ENCODE measurements at places on chromosomes 6 and 20. TPM values are rescaled to one million over a fixed set of nuclear protein-coding genes. Genes with fewer than 3 reads are reported as not detected.

WFDC12 gene
- total RNA-seq, result not detected

DNAAF9 gene
- 1.1 TPM for total RNA-seq

DNA sequence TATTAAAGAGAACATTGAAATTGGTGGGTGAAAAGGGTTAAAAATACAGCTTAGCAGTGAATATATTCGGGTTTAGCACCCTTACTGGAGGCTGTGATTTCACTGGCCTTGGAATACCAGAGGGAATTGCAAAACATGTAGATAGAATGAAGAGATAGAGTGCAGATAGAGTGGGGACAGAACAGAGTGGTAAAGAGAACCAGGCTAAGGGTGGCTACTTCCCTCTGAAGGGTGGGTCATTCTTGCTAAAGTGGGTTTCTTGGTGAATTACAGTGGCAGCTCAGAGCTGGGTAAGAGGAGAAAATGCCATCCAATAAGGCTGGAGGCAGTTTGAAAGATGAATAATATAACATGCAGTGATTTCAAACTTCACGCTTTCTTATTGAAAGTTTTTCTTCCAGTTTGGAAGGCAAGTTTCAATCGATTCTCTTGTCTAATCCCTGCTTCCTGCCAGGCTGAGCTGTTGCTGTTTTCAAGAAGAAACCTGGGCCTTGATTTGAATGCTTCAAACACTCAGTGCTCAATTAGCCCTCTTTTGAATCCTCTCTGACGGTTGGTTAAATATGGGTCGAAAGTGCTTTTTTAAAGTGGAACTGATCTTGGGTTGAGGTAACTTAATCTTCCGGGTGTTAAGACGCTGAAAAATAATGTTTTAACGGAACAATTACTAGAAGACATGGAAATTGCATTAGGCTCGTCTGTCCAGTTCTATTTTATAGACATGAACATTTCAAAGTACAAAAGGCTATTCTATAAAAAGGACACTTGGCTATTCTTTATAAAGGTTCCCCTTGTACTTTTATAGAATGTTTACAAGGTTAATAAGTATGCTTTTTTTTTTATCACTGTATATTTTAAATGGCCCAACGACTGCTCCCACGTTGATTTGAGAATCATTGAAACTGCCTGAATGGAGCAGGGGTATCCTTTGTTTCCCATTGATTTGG lies 203.3 kb downstream of the BCAS1 start:
- no peaks in the 10 kb centered on the region for H3K27me3 ChIP-seq
- peaks cover 70% of the 10 kb centered on the region for H3K4me1 ChIP-seq
- peaks cover 2% of the 10 kb centered on the region for H3K36me3 ChIP-seq
- peak overlapping the region; percentile 91 for H3K27ac ChIP-seq
- peak overlapping the region; percentile 55 for H3K4me3 ChIP-seq

- H3K27me3 ChIP-seq, result no peaks in the 10 kb centered on the region
- no peak overlapping the region for H3K4me3 ChIP-seq
- H3K4me1 ChIP-seq, result no peaks in the 10 kb centered on the region
- H3K36me3 ChIP-seq, result no peaks in the 10 kb centered on the region
Measured at GRCh38 chr6:66429210-66429609, 722.2 kb upstream of the EYS start.

GRCh38 chr6:7114744-7115458 lies 7.1 kb downstream of the RREB1 start:
- no peak overlapping the region for H3K4me3 ChIP-seq
- H3K27me3 ChIP-seq, result no peaks in the 10 kb centered on the region
- no peak for DNase-seq

- no peaks in the 10 kb centered on the region for H3K27me3 ChIP-seq
- H3K27ac ChIP-seq, result no peak overlapping the region
- no peaks in the 10 kb centered on the region for H3K36me3 ChIP-seq
- no peak overlapping the region for H3K4me3 ChIP-seq
- no peak for DNase-seq
- no peaks in the 10 kb centered on the region for H3K4me1 ChIP-seq
Measured at GRCh38 chr6:7269816-7270215, 43.2 kb downstream of the SSR1 start.

DNA sequence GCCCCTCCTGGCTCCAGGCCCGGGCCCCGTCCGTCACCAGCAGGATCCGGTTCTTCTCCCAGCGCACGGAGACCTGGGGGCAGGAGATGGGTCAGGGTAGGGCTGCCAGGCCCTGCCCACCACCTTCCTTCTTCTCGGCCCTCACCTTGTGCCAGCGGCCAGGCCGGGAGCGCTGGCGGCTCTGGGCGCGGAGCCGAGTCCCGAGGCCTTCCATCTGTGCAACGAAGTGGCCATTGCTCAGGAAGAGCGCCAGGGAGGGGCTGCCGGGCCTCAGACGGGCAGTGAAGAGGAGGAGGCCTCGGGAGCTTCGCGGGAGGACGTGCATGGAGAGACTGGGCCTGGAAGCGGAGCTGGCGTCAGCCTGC lies 7.9 kb downstream of the ADRM1 start:
- H3K27ac ChIP-seq, result no peak overlapping the region
- no peaks in the 10 kb centered on the region for H3K36me3 ChIP-seq
- no peaks in the 10 kb centered on the region for H3K4me1 ChIP-seq
- no peak for DNase-seq
- no peaks in the 10 kb centered on the region for H3K27me3 ChIP-seq
- no peak overlapping the region for H3K4me3 ChIP-seq

GRCh38 chr20:49516916-49517804 lies 34.7 kb upstream of the KCNB1 start:
- no peak overlapping the region for H3K4me3 ChIP-seq
- H3K27me3 ChIP-seq, result peaks cover 21% of the 10 kb centered on the region
- no peak for DNase-seq
- H3K27ac ChIP-seq, result no peak overlapping the region
- H3K4me1 ChIP-seq, result no peaks in the 10 kb centered on the region

DNA sequence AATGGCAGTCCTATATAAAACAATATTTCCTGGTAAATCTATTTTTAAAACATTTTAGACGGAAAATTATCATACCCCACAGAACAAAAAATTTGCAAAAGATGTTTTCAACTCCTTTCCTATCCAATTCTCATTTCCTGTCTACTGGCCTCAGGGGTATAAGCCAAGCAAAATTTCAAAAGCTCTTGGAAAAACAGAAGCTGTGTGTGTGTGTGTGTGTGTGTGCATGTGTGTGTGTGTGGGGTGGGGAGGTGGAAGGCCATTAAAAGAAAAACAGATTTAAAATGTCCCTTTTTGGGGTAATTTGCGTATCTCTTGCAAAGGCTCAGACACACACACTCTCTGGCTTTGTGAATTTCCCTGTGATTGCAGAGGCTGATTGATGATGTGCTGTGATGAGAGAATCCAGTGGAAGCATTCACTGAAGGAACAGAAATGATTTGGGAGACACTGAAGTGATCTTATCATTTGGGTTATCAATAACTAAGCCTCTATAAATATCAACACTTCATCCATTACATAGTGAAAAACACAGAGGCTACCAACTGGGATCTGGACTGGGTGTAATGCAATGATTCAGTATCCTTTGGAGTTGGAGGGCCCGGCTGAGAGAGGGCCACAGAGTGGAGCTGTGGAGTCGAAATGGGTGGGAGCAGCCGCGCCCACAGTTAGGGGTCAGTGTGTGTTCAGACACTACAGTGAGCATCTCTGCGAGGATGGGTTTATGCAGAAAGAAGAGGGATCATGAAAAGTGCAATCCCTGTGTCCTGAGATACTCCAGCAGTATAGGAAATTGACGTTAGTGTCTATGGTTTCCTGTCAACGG lies 106.8 kb upstream of the PREP start:
- H3K27me3 ChIP-seq, result peaks cover 16% of the 10 kb centered on the region
- peaks cover 16% of the 10 kb centered on the region for H3K4me1 ChIP-seq
- no peak for DNase-seq
- no peak overlapping the region for H3K27ac ChIP-seq

DNA sequence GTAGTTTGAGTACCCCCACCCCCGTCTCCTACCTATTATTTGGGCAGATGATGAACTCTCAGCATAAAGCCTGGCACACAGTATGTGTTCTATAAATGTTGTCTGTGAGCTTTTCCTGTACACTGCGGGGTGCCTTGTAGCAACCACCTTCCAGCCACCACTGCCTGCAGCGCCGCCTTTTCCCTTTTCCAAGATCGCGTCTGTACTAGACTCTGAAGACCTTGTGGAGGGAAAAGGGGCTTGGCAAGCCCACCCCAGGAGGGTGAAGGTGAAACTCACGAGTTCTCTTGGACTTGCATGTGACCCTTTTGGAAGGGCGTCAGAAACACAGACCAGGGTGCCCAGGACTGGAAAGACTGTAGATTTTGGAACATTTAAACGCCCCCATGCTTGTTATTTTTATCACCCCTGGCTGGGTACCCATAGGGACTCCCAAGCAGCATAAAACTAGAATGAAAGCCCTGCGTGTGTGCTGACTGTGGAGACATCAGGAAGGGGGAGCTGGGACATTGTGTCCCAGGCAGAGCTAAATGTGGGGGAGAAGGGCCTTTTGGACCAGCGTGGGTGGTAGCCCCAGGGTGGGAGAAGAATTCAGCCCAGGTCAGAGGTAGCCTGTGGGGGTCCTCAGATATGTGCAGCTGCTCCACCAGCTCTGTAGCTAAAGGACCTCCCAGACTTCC lies 8.3 kb downstream of the BAK1 start:
- no peaks in the 10 kb centered on the region for H3K27me3 ChIP-seq
- peaks cover 12% of the 10 kb centered on the region for H3K36me3 ChIP-seq
- DNase-seq, result no peak
- peaks cover 34% of the 10 kb centered on the region for H3K4me1 ChIP-seq
- H3K27ac ChIP-seq, result peak overlapping the region; percentile 100

DNA sequence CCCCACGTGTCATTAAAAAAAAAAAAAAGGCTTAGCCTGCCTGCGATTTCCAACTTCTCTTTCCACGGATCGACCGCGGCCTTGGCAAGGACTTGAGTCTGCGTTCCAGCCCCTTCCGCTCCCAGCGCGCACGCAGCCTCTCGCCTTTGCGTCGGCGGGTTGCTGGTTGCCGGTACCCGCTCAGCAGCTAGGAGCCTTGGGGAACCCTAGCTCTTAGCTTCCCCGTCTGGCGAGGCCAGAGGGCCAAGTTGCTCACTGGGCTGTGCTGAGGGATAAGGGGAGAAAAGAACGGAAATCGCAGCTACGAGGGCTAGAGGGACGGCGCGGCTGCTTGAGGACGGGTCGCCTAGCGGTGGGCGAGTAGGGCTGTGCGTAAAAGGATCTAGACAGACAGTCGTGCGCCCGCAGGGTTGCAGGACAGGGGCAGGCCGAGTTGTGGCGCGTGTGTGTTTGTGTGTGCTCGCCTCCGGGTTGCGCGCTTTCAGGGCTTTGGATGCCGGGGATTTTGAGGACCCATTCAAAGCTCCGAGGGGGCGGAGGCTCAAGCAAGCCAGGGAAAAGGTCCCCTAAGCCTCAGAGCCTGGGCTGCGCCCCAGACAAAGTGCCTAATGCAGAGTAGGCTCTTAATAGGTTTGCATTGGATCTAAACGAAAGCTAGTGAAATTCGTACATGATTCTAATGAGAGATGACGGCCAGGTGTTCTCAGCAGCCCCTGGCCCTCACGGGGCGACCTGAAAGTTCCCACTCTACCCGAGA lies 40.5 kb upstream of the OSTM1 start:
- H3K36me3 ChIP-seq, result no peaks in the 10 kb centered on the region
- peak overlapping the region; percentile 77 for H3K4me3 ChIP-seq
- DNase-seq, result peak; percentile 53
- peaks cover 40% of the 10 kb centered on the region for H3K4me1 ChIP-seq
- peaks cover 89% of the 10 kb centered on the region for H3K27me3 ChIP-seq

- no peak overlapping the region for H3K27ac ChIP-seq
- no peak overlapping the region for H3K4me3 ChIP-seq
- DNase-seq, result no peak
- no peaks in the 10 kb centered on the region for H3K27me3 ChIP-seq
- H3K4me1 ChIP-seq, result no peaks in the 10 kb centered on the region
- H3K36me3 ChIP-seq, result no peaks in the 10 kb centered on the region
Measured at GRCh38 chr6:43870660-43871061, 100.7 kb downstream of the VEGFA start.

DNA sequence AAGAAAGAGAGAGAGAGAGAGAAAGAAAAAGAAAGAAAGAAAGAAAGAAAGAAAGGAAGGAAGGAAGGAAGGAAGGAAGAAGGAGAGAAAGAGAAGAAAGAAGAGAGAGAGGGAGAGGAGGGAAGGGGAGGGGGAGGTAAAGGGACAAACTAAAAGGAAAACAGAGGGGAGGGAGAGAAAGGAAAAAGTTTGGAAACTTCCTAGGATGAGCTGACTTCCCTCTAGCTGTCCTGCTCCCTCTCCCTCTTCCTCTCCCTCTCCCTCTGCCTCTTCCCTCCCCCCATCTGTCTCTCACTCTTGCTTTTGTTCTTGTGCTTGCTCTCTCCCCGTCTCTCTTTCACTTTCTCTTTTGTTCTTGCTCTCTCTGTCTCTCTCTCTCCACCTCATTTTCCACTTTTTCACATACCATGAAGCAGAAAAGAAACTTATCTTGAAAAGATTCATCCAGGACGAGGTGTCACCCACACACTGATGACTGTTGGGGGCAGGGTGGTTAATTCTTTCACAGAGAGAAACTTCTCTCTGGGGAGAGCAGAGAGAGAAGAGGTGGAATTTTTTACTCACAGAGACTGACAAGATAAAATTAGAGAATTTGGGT lies 56.4 kb upstream of the DUSP22 start:
- H3K4me3 ChIP-seq, result peak overlapping the region; percentile 30
- H3K4me1 ChIP-seq, result peaks cover 50% of the 10 kb centered on the region
- DNase-seq, result peak; percentile 75
- H3K27ac ChIP-seq, result peak overlapping the region; percentile 88

DNA sequence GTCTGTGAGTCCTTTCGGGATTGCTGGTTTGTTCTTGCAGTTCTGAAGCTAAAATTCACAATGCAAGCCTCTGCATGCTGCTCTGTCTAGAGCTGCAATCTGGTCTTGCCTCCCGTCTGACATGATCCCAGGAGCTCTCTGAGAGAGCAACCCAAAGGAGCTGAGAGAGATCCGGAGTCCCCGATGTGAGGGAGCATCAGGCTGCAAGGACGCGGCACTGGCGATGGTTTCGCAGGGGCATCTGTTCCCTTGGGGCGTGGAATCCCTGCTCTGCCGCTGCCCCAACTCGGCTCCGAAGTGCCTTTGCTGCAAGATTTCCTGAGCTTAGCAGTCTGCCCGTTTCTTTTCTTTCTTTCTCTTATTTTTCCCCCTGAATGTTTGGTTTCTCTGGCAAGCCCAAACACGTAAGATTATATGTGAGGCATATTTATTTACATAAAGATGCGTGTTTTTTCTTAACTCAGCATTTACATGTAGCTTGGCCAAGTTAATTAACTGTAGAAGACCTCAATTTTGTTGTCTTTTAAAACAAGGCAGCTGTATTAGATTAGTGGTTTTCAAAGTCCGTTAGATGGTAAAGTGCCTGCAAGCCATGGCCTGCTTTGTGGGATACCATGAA lies 873.0 kb downstream of the KIF16B start:
- no peak overlapping the region for H3K27ac ChIP-seq
- no peaks in the 10 kb centered on the region for H3K27me3 ChIP-seq
- DNase-seq, result no peak
- no peaks in the 10 kb centered on the region for H3K4me1 ChIP-seq
